Activated CD8-positive, alpha-beta memory T cell treated with anti-CD3 and anti-CD28 coated beads for 1 hour (primary cell): ENCODE measurements at places on chromosomes 12 and 14.

- no peak for DNase-seq
These were observed 13.2 kb upstream of the SELPLG start for GRCh38 chr12:108646600-108647579.

GRCh38 chr12:114131824-114132223, 165.7 kb upstream of the RBM19 start:
- no peak for DNase-seq

GRCh38 chr14:92613008-92613658, 99.6 kb downstream of the RIN3 start:
- DNase-seq: peak; percentile 23

DNA sequence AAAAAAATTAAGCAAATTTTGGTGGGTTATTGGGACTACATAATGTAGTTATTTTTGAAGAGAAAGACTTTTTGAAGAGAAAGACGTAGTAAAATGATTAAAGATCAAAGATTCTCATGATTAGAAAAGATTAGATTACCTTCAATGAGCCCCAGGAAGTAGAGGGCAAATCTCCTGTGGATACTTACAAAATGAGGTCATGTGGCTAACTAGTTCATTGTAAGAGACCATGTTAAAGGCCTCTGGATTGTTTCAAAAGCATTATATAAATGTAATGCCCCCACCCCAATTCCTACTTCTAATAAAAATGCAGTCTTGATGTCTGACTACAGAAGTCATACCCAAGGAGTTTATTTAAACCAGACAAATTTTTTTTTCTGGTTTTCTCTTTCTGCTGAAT, 93.3 kb downstream of the ERGIC2 start:
- DNase-seq: no peak

GRCh38 chr14:88614218-88614907, 51.5 kb downstream of the ZC3H14 start:
- no peak for DNase-seq

GRCh38 chr14:87052646-87053225, 940.2 kb downstream of the GALC start:
- DNase-seq: no peak

- DNase-seq: no peak
These were observed 104.7 kb upstream of the SLCO1B1 start for GRCh38 chr12:21026302-21026701.

GRCh38 chr14:21070610-21071224, 613 bp downstream of the ARHGEF40 start:
- no peak for DNase-seq

GRCh38 chr14:50812856-50813543, 18.0 kb downstream of the NIN start:
- no peak for DNase-seq

- no peak for DNase-seq
These were observed 174.8 kb upstream of the ATF7IP start for GRCh38 chr12:14190694-14191093.

GRCh38 chr12:130064999-130065398, 97.3 kb upstream of the FZD10 start:
- DNase-seq: no peak

GRCh38 chr12:22361785-22362184, 27.3 kb upstream of the ST8SIA1 start:
- no peak for DNase-seq

DNA sequence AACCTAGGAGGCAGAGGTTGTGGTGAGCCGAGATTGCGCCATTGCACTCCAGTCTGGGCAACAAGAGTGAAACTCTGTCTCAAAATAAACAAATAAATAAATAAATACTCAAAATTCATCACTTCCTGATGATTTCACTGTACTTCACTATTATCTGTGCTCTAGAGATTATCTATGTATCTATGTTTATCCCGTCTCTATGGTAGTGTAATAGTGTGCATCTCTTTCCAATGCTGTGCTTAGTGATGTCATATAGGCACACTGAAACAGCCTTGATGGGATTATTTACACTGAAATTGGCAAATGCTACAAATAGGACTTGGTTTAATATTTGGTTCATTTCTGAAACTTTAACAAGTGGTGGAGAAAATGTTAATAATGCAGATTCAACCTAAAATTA, 6.5 kb downstream of the CAPS2 start:
- DNase-seq: no peak

DNA sequence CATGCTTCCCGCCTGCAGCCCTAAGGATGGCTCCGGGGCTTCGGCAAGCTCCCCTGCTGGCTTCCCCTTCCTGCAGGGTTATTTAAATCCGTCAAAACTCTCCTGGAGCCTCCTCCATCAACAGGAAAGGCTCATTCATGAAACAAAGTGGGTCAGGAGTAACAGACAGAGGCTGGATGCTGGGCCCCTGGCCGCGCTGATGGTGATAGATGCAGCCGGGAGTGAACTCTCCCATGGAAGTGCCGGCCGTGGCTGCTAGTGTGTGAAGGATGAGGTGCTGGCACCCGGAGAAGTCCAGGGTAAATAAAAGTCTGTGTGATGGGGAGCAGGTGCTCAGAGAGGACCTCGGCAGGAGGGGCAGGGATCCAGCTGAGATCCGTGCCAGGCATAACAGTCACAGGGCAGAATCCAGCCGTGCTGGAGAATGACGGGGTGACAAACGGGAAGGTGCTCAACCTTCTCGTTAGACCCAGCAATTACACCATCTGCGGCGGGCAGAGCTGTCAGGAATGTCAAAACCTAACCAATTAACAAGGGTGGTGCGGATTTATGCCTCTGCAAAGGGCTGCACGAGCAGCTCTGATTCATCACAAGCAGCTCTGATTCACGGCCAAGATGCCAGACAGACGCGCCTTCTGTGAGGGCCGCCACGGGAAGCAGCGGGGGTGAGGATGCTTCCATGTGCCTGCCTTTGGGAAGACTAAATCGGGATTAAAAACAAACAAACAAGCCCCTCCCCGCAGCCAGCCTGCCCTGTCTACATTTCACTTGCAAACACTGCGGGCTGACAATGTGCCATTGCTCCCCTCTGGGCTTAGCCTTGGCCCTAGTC, 55.6 kb downstream of the SYNE3 start:
- DNase-seq: no peak

- no peak for DNase-seq
These were observed at the start of gene KIF5A for GRCh38 chr12:57549909-57550640. TSS of gene KIF5A (plus strand) at chr12:57550044. CDS start at chr12:57550272, 228 bp downstream.

GRCh38 chr12:11897923-11898322, 172.8 kb upstream of the BCL2L14 start:
- no peak for DNase-seq

GRCh38 chr14:94048691-94049624, 22.8 kb downstream of the OTUB2 start:
- DNase-seq: no peak

DNA sequence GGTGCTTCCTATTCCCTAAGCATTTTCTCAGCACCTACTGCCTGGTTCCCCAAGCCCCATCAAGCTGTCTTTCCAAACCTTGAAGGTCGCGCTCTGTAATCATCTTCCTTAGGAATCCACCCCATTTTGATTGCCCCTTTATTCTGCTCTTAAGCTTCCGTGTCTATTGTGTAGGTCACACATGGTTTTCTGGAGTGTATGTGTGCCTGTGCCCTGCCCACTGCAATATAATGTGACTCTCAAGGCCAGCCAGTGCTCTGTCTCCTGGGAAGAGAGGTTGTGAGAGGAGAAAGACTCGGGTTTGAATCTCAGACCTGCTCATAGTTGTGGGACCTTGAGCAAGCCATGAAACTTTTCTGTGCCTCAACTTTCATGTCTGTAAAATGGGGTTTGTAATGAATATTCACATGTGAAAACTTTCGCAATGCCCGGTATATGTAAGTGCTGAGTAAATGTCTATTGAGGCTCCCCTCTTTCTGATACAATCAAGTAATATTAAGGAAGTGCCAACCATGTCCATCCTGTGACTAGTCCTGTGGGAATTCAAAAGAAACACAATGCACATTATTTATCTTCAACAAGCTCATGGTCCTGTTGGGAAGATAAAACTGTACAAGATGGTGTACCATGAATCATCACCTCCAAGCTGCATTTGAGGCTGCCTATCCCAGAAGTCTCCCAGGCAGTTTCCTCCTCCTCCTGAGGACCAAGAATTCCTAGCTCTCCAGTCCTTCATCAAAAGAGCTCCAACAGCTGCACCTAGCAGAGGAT, 774 bp upstream of the KRT75 start:
- DNase-seq: no peak

- no peak for DNase-seq
These were observed 125.8 kb downstream of the NCOR2 start for GRCh38 chr12:124441443-124442194.

DNA sequence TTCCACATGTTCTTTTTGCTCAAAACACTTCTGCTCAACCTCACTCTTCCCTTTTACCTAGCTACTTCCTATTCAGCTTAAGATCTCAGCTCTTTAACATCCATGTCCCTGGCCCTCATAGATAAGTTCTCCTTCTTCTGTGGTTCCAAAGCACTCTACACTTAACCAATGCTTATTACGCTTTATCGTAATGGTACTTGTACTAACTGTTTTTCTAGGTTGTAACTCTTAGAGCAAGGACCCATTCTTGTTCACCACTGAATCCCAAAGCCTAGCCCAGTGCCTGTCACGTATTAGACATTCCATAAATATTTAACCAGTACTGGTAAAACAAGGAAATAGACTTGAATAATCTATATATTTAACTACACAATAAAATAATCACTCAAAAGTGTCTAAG, 5.3 kb downstream of the SLC41A2 start:
- DNase-seq: no peak

DNA sequence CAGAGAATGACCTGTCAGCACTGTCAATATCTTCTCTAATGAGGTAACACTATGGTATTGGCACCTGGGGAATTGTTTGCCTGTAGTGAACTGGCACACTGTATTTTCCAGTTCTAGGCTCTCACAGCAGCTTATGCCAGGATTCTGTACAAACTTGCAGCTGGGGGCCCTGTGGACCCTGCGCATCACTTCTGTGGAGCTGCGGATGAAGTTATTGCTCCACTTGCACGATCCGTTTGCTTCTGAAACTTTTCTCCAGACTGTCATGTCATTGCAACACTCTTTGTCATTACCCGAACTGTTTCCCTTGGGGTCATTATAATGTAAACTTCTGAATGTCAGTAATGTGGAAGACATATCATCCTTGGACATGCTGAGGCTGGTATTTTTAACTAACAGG, 3.9 kb downstream of the RNASE11 start:
- no peak for DNase-seq

DNA sequence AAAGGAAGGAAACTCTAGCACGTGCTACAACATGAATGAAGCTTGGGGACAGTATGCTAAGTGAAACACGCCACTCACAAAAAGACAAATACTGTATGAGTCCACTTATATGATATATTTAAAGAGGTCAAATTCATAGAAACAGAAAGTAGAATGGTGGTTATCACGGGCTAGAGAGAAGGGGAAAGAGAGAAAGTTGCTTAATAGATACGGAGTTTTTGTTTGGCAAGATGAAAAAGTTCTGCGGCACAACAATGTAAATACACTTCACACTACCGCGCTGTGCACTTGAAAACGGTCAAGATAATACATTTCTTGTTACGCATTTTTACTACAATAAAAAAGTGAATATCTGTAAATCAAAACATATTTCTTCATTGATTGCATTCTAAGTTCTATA, 37.3 kb downstream of the FBLN5 start:
- no peak for DNase-seq

- DNase-seq: no peak
These were observed 368.6 kb downstream of the DPF3 start for GRCh38 chr14:72525087-72525915.

- peak; percentile 55 for DNase-seq
These were observed 22.3 kb downstream of the CKB start for GRCh38 chr14:103500148-103500990.

DNA sequence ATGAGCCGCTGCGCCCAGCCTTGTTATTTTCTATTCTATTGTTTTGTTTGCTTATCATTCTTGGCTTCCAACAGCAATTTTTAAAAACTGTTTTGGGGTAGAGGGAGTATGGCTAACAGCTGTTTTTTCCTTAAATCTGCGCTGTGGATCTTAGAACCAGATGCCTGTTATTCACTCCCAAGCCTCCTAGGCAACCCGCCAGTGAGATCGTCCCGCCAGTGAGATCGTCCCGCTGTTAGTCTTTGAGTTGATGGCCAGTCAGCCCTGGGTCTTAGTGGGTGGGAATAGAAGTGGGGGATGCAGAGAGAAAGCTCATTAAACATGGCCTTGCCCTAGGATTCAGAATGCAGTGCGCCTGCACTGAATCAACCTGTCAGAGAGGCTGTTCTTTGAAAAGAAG, 67.3 kb upstream of the BICD1 start:
- no peak for DNase-seq

- DNase-seq: no peak
These were observed 26.3 kb downstream of the ATXN7L3B start for GRCh38 chr12:74563927-74564326.

DNA sequence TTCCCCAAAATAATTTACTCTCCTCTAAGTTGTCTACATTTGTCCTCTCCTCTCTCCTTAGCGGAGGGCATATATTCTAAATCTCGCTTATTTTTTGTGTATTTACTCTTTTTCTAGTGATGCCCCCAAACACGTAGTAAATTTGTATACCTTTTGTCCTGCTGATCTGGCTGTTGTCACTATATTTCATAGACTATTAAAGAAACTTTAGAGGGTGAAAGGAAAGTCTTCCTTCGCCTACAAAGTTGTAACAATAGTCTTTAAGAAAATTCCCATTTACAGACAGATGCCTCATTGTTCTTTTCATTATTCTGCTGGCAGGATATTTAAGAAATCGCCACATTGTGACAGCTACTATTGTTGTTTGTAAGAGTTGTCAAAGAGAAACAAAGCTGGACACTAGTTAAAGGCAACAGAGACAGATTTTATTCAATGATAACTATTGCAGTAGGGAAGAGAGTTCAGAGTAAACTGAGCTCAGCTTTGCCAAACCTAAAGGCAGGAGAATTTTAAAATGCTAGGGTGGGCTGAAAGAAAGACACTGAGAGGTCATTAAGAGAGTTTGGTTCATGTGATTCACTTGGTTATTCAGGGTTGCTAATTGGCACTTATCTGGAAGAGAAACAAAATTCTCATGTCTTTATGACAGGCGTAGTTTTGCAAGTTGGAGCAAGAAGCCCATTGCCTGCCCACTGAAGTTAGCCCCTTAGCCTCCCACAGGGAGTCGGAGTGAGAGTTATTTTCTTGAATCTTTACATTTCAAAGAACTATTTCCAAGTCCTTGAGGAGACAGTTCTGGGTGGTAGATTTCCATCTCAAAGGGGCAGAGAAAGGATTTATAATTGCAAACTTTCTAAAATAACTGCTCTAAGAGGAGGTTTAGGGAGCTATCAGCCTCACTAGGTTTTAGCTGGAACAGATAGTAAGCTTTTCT, 1272.5 kb upstream of the SEL1L start:
- DNase-seq: no peak

DNA sequence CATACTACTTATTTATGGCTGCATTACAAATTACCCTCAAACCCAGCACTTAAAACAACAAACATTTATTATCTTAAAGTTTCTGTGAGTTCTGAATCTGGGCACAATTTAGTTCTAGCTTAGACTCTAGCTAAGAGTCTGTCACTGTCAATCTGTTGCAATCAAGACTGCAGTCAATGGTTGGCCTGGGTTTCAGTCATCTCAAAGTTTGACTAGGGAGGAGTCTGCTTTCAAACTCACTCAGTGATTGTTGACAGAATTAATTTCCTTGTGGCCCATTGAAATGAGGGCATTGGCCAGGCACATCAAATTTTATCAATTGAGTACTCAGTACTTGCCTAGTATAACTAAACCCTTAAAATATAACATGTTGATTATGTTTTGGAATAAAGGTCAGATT, 51.6 kb downstream of the ARID2 start:
- DNase-seq: no peak

- no peak for DNase-seq
These were observed 70.2 kb upstream of the NCOR2 start for GRCh38 chr12:124637581-124637981.
